ENCODE measurements at places on chromosomes 7 and 10.

GRCh38 chr10:113609704-113610108 is 54.1 kb downstream of the NRAP start:
- no peak for DNase-seq

GRCh38 chr10:104512800-104513199 is 128.3 kb upstream of the SORCS3 start:
- no peak for DNase-seq

GRCh38 chr10:44930904-44931620 is 19.9 kb downstream of the TMEM72 start:
- no peak for DNase-seq

GRCh38 chr7:88215295-88215694 is 4.5 kb downstream of the SRI start:
- DNase-seq, result no peak

DNA sequence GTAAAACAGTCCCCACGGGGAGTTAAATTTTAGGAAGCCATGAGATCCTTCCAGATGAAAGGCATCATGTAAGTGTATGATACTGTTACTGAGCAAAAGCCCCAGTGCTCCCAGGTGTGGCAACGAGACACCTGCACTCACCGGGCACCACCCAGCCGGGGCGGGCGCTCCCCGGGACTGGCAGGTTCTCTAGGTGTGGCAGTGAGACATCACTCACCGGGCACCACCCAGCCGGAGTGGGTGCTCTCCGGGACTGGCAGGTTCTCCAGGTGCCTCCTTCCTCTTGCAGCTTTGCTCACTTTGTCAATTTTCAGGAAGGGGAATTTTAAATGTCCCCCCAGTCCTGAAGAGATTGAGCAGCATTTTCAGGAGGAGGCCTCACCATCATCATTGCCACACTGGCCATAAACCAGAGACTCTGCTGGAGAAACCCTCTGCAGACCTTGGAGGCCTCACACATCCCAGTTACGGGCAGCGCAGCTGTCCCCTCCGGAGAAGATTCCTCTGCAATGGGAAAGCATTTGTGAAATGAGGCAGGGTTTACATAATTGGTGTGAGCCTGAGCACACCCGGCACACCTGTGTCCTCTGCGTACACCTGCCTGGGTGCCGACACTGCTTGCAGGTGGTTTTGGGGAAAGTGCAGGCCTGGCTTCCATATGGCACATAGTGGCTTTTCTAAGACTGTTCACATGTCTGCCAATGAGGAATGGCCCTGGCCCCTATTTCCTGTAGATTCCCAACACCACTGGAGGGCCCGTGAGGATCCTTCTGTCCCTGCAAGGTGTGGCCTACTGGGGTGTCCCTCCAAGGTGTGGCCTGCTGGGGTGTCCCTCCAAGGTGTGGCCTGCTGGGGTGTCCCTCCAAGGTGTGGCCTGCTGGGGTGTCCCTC is 191.4 kb downstream of the EBF3 start:
- no peak for DNase-seq

GRCh38 chr7:153530441-153530840 is 521.8 kb upstream of the DPP6 start:
- no peak for DNase-seq

DNA sequence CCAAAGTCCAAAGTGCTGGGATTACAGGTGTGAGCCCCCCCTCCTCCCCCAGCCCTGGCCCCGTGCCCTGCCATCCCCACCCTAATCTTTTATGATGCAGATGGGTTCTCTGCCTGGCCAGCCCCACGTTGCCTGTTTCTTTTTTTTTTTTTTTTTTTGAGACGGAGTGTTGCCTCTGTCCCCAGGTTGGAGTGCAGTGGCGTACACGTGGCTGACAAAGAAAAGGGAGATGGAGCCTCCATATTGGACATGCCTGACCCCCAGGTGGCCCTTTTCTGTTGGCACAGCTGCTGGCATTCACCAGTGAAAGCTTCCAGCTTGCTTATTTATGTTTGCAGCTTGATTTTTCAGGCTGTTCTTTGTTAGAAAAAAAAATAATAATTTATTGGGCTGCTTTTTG is 235.3 kb downstream of the CCDC3 start:
- DNase-seq, result no peak

- no peak for DNase-seq
Measured at GRCh38 chr7:100567031-100567730, 6.5 kb downstream of the SAP25 start.

GRCh38 chr7:87566311-87566900 is 34.3 kb downstream of the ABCB1 start:
- DNase-seq, result no peak

DNA sequence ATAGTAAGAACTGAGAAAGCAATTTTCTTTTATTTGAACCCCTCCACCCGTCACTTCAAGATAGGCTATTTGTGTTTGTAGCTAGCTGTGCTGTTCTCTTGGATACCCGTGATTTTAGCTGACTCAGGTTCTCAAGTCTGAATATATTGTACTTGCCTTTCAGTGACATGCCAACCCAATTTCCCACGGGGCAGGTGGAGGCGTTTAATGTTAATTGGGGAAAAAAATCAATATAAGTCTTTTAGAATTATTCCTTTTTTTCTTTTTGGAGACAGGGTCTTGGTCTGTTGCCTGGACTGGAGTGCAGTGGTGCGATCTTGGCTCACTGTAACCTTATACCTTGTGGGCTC is 36.4 kb downstream of the ZRANB1 start:
- DNase-seq, result no peak

GRCh38 chr7:50667789-50668226 is 102.6 kb upstream of the DDC start:
- no peak for DNase-seq

GRCh38 chr7:94001396-94001795 is 2.8 kb downstream of the BET1 start:
- no peak for DNase-seq

- DNase-seq, result no peak
Measured at GRCh38 chr10:14306190-14306589, 24.5 kb downstream of the FRMD4A start.

- DNase-seq, result no peak
Measured at GRCh38 chr7:80609751-80610150, 28.7 kb upstream of the CD36 start.

DNA sequence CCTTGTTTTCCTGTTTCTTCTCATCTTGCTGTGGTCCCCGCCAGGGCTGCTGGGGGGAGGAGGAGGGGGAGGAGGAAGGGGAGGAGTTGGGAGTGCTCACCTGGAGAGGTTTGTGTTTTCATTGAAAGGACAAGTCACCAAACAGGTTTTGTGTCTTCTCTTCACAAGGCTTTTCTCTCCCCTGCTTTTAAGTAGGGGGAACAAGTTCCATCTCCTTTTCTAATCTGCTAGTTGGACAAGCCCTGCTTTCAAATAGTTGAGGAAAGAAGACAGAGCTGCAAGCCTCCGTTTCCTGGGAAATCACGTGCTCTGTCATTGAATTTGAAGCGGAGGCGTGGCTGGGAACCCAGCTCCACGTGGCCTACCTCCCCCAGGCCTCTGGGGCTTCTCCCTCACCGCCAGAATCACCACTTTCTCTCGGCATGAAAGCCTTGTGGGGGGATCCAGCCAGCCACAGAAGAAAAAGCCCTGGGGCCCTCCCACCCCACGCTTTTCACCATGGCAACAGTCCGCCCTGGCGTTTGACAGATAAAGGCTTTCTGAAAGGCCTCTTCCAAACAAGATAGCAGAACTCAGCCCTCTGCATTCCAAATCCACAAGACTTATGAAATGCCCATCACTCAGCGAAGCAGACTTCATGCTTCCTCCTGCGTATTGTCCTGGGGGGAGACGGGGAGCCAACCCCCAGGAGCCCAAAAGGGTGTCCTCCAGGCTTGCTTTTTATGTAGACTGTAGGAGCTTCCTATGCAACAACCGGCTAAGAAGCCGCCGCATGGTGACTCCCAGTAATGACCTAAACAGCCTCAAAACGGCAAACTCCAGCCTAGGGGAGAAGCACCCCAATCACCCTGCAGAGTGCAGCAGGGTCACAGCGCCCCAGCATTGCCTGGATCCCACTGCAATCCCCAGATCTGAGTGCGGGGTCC is 51.7 kb downstream of the PROSER2 start:
- DNase-seq, result peak; percentile 66

DNA sequence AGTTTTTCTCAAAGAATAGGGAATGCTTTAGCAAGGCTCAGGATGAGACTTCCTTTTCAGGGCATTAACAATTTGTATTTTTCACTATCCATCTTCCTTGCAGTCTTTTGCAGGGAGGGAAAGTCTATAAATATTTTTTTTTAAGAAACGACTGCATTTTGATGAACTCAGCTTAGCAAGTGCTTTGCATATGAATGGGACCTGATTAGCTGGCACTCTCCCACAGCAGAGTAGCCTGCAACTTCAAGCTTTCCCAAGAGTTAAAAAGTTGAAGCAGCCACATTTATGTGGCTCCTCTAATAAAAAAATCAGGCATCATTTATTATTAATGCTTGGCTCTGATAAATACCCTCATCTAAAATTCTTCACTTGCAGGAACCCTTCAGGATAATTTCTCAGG is 134.0 kb downstream of the GRID1 start:
- no peak for DNase-seq

DNA sequence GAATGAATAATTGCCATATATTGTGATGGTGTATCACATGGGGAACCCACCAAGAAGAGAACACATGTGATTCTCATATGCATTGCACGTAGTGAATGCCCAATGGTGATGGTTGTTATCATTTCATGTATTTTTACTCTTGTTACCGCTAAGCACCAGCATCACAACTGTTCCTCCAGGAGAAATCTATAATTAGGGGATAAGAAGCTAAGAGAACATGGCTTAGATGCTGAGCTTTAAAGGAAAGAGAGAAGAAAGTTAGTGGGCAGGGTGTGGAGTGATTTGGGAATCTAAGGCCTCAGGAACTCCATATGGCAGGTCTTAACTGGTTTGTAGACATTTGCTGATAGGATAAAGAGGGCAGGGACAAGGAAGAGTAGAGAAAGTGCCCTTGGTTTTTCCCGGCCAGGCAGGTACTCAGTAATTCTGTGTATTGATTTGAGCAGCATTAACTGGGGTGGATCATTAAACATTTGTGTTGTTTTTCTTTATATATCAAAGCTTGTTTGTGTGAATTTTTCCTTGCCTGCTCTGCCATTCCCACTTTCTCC is 145.9 kb downstream of the LRRC4 start:
- DNase-seq, result no peak

DNA sequence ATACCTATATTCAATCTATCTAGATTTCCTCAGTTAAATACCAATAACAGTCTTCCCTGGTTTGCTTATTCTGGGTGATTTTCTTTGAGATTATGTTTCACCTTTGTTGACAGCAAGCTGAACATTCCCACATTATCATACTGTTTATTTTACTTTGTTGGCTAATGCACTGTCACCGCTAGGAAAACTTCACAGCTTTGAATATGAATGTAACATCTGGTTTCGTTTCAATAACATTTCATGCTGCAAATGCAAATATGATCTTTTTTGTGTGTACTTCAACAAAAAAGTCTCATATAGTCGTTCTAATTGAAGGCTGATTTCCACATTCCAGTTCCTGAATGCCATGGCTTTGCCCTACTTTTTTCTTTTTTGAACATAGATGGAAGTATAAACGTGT is 946.3 kb upstream of the GHITM start:
- no peak for DNase-seq

DNA sequence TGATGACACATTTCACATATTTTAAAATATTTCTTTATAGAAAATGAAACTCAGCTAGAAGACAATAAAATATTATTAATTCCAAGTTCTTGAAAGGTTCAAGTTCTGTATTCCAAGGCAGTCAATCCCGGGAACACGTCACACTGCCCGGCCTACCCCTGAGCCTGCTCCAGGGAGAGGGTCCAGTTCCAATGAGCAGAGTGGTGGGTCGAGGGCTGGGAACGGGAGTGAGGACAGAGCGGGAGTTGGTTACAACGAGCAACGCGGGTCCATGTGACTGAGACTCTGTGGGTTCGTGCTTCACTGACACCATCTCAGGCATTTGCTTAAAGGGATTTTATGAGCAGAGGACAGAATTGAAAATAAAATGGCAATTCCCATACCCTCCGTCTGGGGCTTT is 209.4 kb downstream of the TCERG1L start:
- no peak for DNase-seq

DNA sequence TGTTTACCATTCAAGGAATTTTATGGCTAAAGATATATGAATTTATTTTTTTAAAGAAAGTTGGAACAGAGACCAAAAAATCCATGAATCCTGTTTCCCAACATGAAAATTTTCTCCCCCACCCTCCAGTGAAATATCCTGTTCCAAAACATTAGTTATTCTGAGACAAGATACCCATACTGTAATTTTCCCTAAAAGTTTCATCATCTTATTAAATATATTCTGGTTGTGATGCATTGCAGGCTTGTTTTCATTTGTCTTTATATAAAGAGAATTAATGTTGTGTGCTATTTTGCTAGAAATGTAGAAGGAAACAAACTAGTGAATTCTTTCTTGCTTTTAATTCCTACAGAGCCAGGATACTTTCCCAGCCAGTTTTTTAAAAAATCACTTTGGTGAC is 106.6 kb downstream of the EXOC4 start:
- DNase-seq, result no peak

DNA sequence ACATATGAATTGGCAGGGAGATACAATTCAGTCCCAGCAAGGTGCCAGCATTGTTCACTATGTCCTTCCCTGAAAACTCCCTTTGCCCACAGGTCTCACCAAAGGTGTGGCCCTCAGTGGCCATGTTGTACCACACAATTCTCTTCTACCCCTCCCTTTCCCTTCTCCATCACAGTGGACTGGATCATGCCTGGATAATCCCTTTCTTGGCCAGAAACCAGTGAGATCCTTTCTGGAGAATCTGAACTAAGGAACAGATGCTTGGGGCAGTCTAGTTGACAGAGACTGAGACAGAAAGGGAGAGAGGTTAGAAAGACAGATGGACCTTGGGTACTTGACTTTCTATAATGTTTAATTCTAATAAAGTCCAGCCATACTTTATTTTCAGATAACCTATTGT is 9.5 kb downstream of the NMT2 start:
- no peak for DNase-seq

GRCh38 chr7:2616387-2617324 is 15.1 kb upstream of the TTYH3 start:
- no peak for DNase-seq

DNA sequence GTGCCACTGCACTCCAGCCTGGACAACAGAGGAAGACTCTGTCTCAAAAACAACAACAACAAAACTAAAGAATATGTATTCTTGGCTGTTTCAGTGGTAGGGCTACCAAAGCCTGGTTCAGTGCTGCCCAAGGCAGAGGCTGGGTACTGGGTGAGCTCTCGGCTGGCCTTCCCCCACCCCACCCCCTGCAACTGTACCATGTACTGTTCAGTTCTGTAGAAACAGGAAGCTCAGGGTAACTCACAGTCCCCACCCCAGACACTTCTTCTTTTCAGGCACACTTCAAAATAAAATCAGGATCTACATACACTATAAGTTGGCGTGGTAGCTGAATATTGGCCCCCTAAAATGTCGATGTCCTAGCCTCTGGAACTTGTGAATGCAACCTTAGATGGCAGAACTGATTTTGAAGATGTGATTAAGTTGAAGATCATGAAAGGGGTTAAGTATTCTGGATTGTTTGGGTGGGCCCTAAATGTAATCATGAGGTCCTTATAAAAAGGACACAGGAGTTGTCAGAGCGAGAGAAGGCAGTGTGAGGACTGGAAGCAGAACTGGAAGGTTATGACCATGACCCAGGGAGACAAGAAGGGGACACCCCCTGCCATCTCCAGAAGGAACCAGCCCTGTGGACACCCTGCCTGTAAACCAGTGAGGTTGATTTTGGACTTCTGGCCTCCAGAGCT is 31.2 kb downstream of the TBXAS1 start:
- no peak for DNase-seq
